ENCODE measurements at places on chromosomes 7 and 10. TPM values are rescaled to one million over a fixed set of nuclear protein-coding genes. Genes with fewer than 3 reads are reported as not detected.

GRCh38 chr7:139054101-139054500 is 18.3 kb upstream of the ZC3HAV1L start:
- H3K27ac ChIP-seq, result no peak overlapping the region
- no peak overlapping the region for H3K4me3 ChIP-seq
- no peak for DNase-seq
- no peaks in the 10 kb centered on the region for H3K27me3 ChIP-seq
- H3K4me1 ChIP-seq, result no peaks in the 10 kb centered on the region

Gene TMEM213
- total RNA-seq, result not detected

DNA sequence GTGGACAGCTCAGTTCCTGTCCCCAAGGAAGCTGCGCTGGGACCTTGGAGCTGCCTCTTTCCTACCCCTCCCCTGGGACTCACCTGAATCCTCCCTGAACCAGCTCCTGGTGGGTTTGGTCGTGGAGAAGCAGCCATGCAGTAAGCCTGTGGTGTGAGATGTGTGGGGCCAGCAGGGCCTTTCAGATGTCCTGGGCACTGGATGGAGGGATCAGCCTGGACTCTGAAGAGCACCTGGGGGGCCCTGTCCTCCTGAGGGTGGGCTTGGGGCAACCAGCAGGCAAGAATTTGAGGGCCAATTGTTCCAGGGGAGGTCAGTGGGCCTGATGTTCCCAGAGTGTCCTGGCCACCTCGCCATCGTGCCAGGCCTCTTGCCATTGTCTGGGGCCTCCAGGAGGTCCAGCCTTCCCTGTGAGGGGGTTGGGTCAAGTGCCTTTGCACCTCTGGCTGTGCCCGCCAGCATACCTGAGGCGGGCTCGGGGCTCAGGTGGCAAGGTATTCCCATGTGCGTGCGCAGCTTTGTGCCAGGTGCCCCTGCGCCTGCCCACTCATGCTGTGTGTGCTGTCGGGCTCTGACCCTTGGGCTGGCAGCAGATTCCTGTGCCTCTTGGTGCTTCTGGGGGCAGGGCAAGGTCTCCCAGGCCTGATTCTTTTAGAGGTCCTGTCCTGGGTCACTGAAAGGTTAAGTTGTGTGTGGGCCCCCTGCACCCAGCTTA is 7.3 kb downstream of the TRIM8 start:
- peaks cover 37% of the 10 kb centered on the region for H3K4me1 ChIP-seq
- H3K4me3 ChIP-seq, result no peak overlapping the region
- H3K27ac ChIP-seq, result no peak overlapping the region
- H3K27me3 ChIP-seq, result no peaks in the 10 kb centered on the region
- H3K36me3 ChIP-seq, result peaks cover 30% of the 10 kb centered on the region
- no peak for DNase-seq

Gene ATOH7
- 0.19 TPM for total RNA-seq

Gene LRRN3
- 2.2 TPM for total RNA-seq

DNA sequence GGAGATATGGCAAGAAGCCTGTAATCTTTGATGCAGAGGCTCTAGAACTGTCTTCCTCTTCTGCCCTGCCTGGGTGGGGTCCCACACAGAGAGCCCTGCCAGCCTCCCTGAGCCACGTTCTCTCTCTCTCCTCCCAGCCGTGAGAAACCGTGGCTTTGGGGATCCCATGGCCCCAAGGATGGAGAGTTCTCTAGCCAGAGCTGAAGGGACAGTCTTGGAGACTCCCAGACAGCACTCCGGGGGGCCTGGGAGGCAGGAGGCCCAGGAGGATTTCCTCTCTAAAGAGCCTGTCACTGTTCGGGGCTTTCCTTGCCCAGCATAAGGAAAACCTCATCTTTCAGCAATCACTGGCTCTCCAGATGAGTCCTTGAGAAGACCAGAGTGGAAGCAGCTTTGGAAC is 227.1 kb downstream of the ARHGAP12 start:
- no peak overlapping the region for H3K4me3 ChIP-seq
- no peak for DNase-seq
- no peak overlapping the region for H3K27ac ChIP-seq
- H3K27me3 ChIP-seq, result no peaks in the 10 kb centered on the region
- H3K36me3 ChIP-seq, result no peaks in the 10 kb centered on the region
- H3K4me1 ChIP-seq, result peaks cover 31% of the 10 kb centered on the region

DNA sequence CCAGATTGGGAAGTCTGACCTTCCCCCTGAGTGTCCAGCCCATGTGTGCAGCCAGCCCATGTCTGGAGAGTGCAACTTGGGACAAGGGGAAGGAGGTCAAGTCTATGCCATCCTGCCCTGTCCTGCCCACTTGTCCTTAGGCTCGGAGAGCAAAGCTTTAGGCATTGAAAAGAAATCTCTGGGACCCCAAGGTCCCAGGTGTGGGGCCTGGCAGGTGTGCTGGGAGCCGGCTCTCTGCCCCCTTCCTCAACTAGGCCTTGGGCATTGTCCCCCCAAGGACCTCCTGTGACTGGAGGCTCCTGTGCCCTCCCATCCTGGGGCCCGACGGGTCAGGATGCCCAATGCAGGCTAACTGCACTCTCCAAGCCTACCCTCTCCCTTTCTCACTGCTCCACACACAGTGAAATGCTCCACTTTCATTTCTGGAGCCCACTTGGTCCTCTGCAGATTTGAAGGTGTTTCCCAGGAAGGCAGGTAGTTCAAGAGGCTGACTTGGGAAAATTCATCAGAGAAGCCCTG is 124.7 kb downstream of the PTPN20 start:
- no peaks in the 10 kb centered on the region for H3K36me3 ChIP-seq
- H3K27me3 ChIP-seq, result peaks cover 4% of the 10 kb centered on the region
- H3K4me1 ChIP-seq, result no peaks in the 10 kb centered on the region
- no peak overlapping the region for H3K4me3 ChIP-seq

DNA sequence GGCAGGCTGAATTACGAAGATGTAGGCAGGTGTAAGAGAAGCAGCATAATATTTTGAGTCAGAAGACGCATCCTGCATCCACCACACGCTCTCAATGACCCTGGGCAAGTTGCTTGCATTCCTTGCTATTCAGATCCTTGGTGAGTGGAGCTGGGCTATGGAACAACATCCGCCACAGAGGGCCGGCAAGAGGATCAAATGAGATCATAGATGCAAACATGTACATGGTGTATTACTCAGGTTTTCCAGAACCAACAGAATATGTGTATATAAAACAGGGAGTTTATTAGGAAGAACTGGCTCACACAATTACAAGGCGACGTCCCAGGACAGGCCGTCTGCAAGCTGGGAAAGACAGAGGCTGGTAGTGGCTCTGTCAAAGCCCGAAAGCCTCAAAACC is 51.5 kb downstream of the ADAM12 start:
- H3K4me1 ChIP-seq, result peaks cover 17% of the 10 kb centered on the region
- H3K4me3 ChIP-seq, result no peak overlapping the region
- peak overlapping the region; percentile 83 for H3K27ac ChIP-seq

GRCh38 chr7:50699143-50699542 is 83.6 kb downstream of the GRB10 start:
- peaks cover 3% of the 10 kb centered on the region for H3K4me1 ChIP-seq
- peaks cover 20% of the 10 kb centered on the region for H3K36me3 ChIP-seq
- H3K4me3 ChIP-seq, result no peak overlapping the region
- no peak overlapping the region for H3K27ac ChIP-seq
- no peak for DNase-seq
- no peaks in the 10 kb centered on the region for H3K27me3 ChIP-seq

Data from astrocyte (in vitro differentiated cells and primary cell).